ENCODE measurements at places on chromosomes 3 and 15.

DNA sequence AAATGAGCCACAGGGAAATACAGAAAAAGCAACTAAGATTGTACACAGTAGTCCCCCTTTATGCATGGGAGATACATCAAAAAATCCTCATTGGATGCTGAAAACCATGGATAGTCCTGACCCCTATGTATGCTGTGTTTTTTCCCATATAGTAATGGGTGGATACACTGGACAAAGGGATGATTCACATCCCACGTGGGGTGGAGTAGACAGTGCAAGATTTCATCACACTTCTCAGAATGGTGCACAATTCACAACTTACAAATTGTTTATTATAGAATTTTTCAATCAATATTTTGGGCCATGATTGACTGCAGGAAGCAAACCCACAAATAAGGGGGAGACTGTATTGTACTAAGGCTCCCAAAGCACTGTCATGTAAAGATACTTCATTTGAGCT lies 224.4 kb upstream of the STRIT1 start:
- DNase-seq, result no peak

GRCh38 chr3:195207731-195208130 lies 63.2 kb downstream of the XXYLT1 start:
- no peak for DNase-seq

GRCh38 chr3:58824777-58825176 lies 158.2 kb upstream of the FAM3D start:
- no peak for DNase-seq

- no peak for DNase-seq
Observed at GRCh38 chr3:13878281-13879101, 1.4 kb downstream of the WNT7A start.

DNA sequence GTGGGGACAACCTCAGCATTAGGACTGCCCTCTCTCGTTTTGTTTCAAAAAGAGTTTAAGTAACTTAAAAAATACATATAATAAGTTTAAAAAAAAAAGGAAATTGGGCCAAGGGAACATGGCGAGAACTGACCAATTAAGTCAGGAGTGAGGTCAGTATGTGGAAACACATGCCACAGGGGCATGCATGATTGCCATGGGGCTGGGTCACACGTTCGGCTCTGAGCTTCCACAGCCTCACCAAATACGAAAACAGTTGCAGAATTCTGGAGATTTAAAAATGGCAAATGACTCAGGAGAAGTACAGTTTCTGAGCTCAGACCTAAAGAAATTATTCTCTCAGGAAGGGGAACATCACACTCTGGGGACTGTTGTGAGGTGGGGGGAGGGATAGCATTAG lies 24.1 kb downstream of the PDE8A start:
- DNase-seq, result no peak

- no peak for DNase-seq
Observed at GRCh38 chr3:71310980-71311660, 272.4 kb downstream of the FOXP1 start.

- DNase-seq, result no peak
Observed at GRCh38 chr3:149646181-149646766, 11.6 kb downstream of the WWTR1 start.

DNA sequence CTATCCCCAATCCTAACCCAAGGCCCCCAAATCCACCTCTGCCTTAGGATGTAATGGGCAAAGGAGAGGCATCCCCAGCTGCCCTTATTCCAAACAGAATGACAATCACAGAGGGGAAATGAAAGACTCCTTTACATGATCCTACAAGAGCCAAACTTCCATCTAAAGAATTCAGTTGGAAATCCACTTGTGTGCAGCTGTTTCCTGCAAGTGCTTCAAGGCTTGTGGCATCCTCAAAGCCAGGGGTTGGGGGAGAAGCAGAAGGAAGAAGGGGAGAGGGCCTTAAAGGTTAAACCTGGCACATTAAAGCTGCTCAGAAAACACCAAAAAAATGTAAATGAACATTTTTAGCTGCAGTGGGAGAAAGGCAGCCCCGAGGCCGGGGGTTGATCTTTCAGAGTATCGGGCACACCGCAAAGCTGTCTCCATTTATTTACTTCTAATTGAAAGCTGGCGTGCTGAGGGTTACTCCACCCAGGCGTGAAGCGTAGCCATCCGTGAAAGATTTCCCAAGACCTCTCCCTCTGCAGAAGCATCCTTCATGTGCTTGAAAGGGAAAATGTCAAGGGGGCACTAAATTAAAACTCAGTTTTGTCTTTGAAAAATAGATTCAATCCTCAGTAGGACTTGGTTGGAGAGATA lies 217.8 kb downstream of the SHQ1 start:
- DNase-seq, result no peak

GRCh38 chr3:52326976-52327375 lies 10.9 kb downstream of the DNAH1 start:
- no peak for DNase-seq

- no peak for DNase-seq
Observed at GRCh38 chr15:66586155-66586976, 20.6 kb upstream of the LCTL start.

- no peak for DNase-seq
Observed at GRCh38 chr3:106276755-106277612, 408.2 kb upstream of the CBLB start.

- no peak for DNase-seq
Observed at GRCh38 chr3:68123231-68123630, 468.8 kb upstream of the SUCLG2 start.

GRCh38 chr3:47865192-47865591 lies 62.3 kb downstream of the DHX30 start:
- DNase-seq, result no peak

All from stimulated activated CD4-positive, alpha-beta T cell treated with anti-CD3 and anti-CD28 coated beads, TNF-alpha, amount 100 ng/mL, for 1 hour (primary cell).